Fibroblast of villous mesenchyme (primary cell): ENCODE measurements at places on chromosomes 11 and 22.

- DNase-seq: no peak
Observed at GRCh38 chr22:17047656-17048055, 37.1 kb upstream of the IL17RA start.

- DNase-seq: no peak
Observed at GRCh38 chr11:67634366-67635230, 4.9 kb upstream of the NUDT8 start.

DNA sequence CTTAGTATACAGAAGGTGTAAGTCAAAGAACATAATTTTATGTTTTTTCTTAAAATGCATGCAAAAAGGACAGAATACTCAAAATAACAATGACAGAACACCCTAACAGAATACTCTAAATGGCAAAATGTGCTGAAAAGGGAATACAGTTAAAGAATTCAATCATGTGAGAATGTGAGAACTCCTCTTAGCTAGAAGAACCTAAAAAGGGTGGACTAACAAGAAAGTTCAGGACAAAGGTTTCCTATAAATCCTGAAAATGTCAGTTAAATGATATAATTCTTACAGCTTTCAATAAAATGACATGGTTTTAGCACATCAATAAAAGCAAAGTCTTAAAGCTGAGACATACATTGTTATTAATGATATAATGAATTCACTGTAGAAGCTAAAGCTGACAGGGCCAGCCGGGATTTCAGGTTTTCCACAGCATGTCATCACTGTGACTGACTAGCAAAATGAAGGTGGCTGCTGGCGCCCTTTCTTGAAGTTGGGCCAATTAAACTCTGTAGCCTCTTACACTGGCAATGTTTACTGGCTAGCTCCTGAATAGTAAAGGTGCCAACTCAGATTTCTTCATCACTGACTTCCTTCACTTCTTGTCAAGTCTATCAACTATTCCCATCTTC is 244.4 kb downstream of the TTC28 start:
- DNase-seq: no peak

- DNase-seq: peak; percentile 48
Observed at GRCh38 chr22:23542933-23543332, 37.2 kb downstream of the IGLL1 start.

- no peak for DNase-seq
Observed at GRCh38 chr11:74717221-74717969, 13.8 kb downstream of the CHRDL2 start.

- DNase-seq: no peak
Observed at GRCh38 chr11:33553486-33553885, 147.1 kb downstream of the C11orf91 start.

- DNase-seq: no peak
Observed at GRCh38 chr11:59615120-59615636, 396 bp downstream of the OSBP start.

GRCh38 chr11:3747704-3748103 is 49.6 kb downstream of the NUP98 start:
- DNase-seq: peak; percentile 67

DNA sequence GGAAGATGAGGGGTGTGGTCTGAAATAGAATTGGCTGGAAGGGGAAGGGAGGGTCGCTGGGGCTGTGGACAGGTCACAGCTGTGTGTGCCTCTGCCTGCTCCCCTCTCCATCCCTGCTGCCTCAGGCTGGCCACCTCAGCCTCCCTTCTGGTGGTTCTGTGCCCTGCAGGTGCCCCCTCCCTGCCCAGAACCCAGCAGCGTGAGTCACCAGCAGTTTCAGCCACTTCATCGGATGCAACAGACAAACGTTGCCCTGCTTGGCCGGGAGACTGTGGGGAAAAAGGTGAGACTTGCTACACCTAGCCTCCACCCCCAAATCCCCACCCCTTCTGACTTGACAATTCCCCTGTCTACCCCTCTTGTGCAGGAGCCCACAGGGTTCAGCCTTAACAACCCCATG is 21.8 kb upstream of the LRRC10B start:
- DNase-seq: no peak

DNA sequence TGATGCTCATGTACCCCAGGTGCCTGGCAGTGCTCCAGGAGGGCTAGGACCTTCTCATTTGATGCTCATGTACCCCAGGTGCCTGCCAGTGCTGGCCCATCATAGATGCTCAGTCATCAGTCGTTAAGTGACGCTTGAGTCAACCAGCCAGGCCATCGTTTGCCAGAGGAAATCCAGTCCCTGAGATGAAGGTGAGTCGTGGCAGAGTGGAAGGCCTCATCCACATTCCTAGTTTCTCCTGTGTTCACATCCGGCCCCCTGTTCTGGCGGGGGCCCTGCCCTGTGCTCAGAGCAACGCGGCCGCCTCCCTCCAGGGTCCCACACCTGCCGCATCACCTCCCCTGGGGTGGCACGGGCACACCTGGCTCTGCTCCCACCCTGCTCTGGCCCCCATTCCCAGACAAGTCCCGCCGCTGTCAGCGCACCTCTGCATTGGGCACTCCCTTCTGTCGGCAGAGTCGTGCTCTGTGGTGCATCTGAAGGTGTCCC is 279.9 kb downstream of the BRD1 start:
- DNase-seq: no peak

DNA sequence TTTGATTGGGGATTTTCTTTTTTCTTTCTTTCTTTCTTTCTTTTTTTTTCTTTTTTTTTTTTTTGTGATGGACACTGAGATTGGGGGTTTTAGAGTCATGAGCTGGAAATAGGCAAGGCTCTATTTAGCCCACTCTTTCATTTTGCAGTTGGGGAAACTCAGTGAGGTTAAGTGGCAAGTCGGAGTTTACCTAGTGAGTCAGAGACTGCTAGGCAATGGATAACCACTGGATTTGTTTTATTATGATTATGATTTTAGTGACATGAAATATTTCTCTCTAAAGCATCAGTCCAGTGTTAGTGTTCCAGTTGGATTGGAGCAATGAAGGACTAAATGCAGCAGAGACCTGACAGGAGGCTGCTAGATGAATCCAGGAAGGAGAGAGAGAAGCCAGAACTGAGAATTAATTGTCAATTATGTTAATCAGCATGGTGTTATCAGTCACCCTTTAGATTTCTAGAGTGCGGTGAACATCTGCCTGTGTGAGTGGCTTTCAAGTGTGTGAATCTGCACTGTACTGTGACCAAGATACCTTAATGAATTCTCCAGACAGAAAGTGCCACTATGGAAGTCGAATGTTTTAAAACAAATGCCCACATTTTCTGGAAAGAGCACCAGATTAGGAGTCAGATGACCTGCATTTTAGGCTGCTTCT is 10.9 kb downstream of the BMAL1 start:
- DNase-seq: no peak

- DNase-seq: peak; percentile 19
Observed at GRCh38 chr11:123430721-123431497, 840 bp downstream of the GRAMD1B start.

GRCh38 chr22:19855504-19856409 is 1.1 kb upstream of the GNB1L start:
- peak; percentile 71 for DNase-seq

GRCh38 chr11:60875366-60876167 is 8.2 kb downstream of the ZP1 start:
- DNase-seq: no peak

DNA sequence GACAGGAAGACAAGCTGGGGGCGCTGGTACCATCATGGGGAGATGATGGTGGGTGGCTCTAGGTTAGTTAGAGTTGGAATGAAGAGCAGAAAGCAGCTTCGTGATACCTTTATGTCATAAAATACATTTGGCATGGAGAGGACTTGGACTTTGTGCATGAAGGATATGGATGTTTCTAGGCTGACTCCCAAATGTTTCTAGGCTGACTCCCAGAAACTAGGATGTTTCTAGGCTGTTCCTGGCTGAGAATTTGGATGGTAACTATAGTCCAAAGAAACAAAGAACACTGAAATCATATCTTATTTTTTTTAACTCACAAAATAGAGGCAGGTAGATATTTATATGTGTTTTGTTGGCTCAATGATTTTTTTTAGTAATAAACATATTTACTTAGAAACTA is 89.4 kb upstream of the VPREB1 start:
- DNase-seq: no peak

DNA sequence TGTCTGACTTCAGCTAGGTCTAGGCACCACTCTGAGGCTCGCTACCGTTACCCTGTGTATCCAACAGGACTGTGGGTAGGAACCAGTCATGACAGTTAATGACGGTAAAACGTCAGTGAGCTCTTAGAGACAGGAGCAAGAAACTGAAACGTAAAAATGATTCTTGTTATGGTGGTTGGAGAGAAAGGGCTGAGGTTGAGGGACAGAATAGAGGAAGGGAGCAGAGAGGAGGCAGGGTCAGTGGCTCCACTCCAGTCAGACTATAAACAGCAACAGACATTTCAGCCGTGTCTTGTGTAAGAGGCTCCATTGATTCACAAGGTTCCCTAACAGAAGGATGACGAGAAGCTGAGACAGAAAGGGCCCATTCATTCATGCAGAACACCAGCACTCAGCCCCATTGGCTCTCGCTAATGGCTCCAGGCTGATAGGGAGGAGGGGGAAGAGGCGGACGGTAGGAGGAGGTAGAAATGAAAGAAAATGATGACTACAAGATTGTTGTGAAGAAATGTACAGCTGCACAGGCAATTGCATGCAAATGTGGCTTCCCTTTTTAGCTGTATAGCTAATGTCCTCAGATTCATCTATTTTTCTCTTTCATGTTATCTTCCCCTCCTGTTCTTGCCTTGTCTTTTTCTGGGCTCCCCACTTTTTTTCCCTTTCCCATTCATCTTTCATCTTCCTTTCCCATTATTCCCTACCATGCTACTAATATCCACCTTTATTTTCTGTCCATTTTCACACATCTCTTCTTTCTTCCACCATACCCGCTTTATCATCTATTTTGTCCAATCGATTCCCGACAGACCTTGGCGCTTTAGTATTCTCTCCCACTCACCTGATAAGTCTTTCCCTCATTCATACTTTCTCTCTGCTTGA is 34.3 kb downstream of the ETS1 start:
- peak; percentile 70 for DNase-seq

DNA sequence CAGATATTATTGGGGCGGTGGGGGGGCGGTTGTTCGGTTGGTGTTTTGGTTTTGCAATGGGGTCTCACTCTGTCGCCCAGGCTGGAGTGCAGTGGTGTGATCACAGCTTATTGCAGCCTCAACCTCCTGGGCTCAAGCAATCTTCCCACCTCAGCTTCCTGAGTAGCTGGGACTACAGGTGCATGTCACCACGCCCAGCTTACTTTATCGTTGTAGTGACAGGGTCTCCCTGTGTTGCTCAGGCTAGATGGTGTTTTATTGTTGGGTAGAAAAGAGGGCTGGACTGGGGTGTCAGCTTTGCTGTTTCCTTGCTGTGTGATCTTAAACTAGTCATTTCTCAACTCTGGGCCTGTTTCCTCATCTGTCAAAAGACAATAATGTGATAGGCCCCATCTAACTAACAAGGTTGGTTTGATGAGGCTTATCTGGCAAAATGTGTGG is 17.5 kb upstream of the MYH9 start:
- no peak for DNase-seq

GRCh38 chr11:33178443-33179180 is 17.3 kb upstream of the CSTF3 start:
- peak; percentile 48 for DNase-seq

DNA sequence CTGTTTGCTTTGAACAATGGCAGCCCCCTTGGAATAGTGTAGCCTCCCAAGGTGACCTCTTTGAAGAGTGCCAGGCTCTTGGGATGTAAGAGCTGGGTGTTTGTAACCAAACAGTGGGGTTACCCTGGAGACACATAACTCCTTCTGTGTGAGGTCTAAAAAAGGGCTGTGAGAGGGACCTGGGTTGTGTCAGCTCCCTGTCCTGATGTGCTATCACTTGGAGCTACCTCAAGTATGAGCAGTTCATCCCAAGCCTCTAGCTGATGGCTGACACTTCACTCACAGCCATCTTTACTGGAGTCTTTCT is 40.2 kb downstream of the TSPAN18 start:
- DNase-seq: peak; percentile 82

GRCh38 chr22:50473855-50474671 is 772 bp downstream of the SBF1 start:
- peak; percentile 60 for DNase-seq
